ENCODE measurements at places on chromosomes 4 and X.
A peak's percentile ranks its signal among the peaks of the same experiment; 100 is the strongest.

GRCh38 chr4:48315728-48316630 is 25.4 kb upstream of the SLAIN2 start:
- peak; percentile 73 for DNase-seq

DNA sequence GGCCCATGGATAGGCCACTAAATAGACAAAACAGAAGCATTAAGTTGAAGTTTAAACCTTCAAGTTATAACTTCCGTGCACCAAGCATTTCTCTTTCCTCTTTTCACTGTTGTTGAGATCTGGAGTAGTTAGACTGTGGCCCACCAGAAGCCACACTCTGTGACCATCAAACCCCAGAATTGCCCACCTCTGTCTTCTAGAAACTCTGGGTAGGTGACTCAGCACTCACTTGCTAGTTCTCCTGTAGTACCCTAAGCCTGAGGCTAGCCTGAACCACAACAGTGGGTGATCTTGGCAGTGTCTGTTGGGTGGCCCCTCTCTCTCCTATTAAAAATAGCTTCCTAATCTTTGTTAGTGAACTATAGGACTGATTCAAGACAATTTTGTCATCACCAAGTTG is 24.6 kb upstream of the CD40LG start:
- no peak for DNase-seq

DNA sequence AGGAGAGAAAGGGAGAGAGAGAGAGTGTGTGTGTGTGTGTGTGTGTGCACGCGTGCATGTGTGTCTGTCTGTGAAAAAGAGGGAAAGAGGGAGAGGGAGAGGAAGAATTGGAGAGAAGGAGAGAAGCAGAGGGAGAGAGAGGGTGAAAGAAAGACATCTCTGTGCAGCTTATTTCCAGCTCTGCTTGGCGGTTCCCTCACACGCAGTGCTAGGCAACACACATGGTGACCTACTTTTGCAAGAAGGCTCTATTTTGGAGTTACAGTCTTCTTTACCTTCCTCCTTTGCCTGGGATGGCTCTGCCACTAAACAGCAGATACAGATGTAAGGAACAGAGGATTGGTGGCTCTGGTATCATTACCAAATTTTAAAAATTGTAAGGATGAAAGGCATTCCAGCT is 40.1 kb downstream of the SLC16A2 start:
- no peak for DNase-seq

GRCh38 chr4:6516762-6517161 is 44.3 kb upstream of the PPP2R2C start:
- no peak for DNase-seq

- DNase-seq: no peak
Measured at GRCh38 chr4:40822420-40823166, 72.8 kb downstream of the NSUN7 start.

DNA sequence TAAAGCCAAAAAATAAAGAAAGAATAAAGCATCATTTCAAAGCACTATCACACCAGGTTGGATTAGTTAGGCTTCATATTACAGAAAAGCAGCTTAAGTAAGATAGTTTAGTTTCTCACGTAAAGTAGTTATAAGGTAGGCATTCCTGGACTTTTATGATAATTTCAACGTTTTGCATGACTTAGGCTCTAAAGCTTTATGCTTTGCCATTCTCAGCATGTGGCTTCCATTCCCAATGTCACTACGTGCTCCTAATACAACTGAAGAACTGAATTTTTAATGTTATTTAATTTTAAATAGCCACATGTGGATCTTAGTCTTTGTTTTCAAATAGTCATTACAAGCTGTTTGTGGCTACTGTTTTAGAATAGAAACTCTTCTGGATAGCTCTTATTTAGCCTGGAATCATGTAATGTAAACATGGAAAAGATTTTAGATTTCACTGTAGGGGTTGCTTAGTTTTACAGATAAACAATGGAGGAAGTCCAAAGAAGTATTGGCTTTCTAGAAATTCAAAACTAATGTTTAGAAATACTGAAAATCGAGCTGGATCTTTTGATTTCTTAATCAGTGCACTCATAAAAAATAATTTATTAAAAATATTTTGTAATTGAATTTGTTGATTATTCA is 710.0 kb downstream of the IL1RAPL1 start:
- DNase-seq: no peak

Data from AG08395 (cell line).